Large intestine (tissue), 12 donors: ENCODE measurements at places on chromosomes 12 and 14. TPM values are rescaled to one million over a fixed set of nuclear protein-coding genes. Genes with fewer than 3 reads are reported as not detected.

DNA sequence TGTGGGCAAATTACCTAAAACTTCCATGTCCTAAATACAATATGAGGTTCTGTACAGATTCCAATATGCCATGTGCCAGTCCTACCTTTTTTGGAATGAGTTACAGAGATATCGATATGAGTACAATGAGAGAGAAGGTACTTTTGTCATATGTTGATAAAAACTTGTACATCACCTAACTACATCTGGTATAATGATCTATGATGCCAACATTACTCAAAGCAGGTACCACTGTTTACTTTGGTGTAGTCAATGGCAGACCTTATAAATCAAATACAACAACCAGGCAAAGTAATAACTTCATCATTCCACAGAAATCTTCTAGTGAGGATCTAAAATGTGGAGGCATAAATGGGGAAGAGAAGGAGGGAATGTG, 12.7 kb downstream of the TEP1 start:
- no peak for DNase-seq

- no peak for DNase-seq
Measured at GRCh38 chr12:113698510-113698858, 226.8 kb upstream of the LHX5 start.

GRCh38 chr12:29149691-29150281, 708 bp downstream of the FAR2 start:
- no peak for DNase-seq

GRCh38 chr12:102512523-102512922, 32.2 kb upstream of the IGF1 start:
- DNase-seq = no peak

LRRIQ1 gene
- polyA plus RNA-seq = 0.49 TPM
